ENCODE measurements at places on chromosomes 11 and 22. TPM values are rescaled to one million over a fixed set of nuclear protein-coding genes. Genes with fewer than 3 reads are reported as not detected.
A peak's percentile ranks its signal among the peaks of the same experiment; 100 is the strongest.

OMP gene
- total RNA-seq, result 1.1 TPM

DEUP1 gene
- not detected for total RNA-seq

NOX4 gene
- not detected for total RNA-seq

KCNE3 gene
- 3.8 TPM for total RNA-seq

PSMA1 gene
- total RNA-seq, result 205 TPM

OR8G5 gene
- total RNA-seq, result not detected

MGAT3 gene
- 33.0 TPM for total RNA-seq

DNA sequence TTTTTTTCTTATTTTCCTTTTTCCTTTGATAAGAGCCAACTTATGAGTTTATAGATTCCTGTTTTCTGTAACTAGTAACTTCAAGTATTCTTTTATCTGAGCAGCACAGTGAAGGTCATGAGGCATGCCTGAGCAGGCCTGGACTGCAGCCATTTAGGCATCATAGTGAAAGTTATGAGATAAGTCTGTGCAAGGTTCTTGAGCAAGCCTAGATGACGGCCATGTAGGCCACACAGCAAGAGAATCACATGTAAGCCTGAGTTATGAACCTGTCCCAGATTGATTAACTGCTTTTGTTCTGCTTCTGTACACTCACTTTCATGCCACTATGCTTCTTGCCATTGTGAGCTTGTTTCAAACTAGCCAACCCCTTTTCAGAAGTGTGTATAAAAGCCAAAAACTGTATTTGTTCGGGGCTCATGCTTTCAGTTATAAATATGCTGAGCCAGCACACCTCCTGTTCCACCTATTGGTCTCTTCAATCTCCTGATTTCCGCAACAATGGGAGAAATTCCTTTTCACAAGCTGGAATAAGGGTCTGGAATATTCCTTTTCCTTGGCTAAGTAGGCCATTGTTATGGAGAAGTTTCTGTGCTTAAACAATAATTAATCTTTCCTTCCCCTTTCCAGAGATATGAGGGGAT, 745.7 kb downstream of the FAM181B start:
- no peak overlapping the region for H3K27ac ChIP-seq
- H3K27me3 ChIP-seq, result no peaks in the 10 kb centered on the region
- no peak overlapping the region for H3K4me3 ChIP-seq
- no peak for DNase-seq
- H3K4me1 ChIP-seq, result no peaks in the 10 kb centered on the region
- no peaks in the 10 kb centered on the region for H3K36me3 ChIP-seq

GRCh38 chr11:42085736-42086135, 626.3 kb upstream of the LRRC4C start:
- no peaks in the 10 kb centered on the region for H3K4me1 ChIP-seq
- no peak overlapping the region for H3K27ac ChIP-seq
- no peaks in the 10 kb centered on the region for H3K27me3 ChIP-seq
- no peak for DNase-seq
- no peaks in the 10 kb centered on the region for H3K36me3 ChIP-seq

DNA sequence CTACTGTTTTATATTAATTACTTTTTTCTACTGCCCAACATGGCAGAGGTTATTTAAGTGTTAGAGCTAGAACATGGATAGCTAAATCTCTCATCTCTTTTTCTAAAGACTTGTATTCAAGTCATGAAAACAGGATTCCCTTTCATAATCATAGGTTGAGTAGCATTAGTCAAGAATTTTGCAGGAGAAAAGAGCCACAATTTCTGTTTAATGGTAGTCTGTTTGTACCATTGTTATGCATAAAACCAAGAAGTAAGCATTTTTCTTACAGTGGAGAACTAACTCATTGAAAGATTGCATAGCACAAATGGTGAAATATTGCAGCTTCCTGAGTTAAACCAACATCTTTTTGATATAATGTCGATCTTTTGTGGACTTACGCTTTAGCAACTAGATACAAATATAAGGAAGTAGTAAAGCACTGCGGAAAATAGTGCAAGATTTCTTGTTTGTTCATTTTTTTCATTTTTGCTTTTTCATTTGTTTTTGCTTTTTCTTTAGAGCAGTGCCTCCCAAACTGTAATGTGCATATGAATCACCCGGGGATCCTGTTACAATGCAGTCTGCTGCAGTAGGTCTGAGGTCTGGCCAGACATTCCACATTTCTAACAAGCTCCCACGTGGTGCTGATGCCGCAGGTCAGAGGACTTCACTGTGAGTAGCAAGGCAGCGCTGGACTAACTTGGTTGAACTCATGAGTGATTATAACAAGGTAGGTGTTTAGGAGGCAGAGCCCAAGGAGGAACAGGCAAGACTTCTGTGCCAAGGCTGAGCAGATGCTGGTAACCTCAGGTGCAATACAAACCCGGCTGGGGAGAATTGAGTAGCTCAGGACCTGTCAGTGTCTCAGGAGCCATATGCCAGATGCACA, 4.6 kb downstream of the ETS1 start:
- peaks cover 8% of the 10 kb centered on the region for H3K4me1 ChIP-seq
- H3K4me3 ChIP-seq, result no peak overlapping the region
- H3K36me3 ChIP-seq, result no peaks in the 10 kb centered on the region
- peaks cover 14% of the 10 kb centered on the region for H3K27me3 ChIP-seq
- H3K27ac ChIP-seq, result no peak overlapping the region

GRCh38 chr11:8757047-8757446, 74.5 kb downstream of the RPL27A start:
- no peak overlapping the region for H3K4me3 ChIP-seq
- H3K27ac ChIP-seq, result no peak overlapping the region
- no peak for DNase-seq
- peaks cover 19% of the 10 kb centered on the region for H3K4me1 ChIP-seq
- H3K36me3 ChIP-seq, result no peaks in the 10 kb centered on the region

DNA sequence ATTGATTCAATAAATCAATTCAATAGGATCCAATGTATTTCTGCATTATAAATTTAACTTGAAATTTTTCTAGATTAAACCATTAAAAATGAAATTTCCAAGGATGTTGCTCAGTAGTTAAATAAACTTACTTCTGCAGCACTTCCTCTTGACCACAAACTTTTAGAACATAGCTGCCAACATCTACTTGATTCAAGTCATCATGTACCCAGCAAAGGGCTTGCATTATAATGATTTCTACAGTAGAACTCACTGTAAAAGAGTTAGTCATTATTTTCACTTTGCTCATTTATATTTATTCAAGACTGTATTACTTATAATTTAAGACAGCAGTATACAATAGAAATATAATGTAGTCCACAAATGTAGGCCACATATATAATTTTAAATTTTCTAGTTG, 59.2 kb downstream of the PIK3C2A start:
- peaks cover 10% of the 10 kb centered on the region for H3K4me1 ChIP-seq
- H3K36me3 ChIP-seq, result peaks cover 16% of the 10 kb centered on the region
- H3K27ac ChIP-seq, result no peak overlapping the region
- no peaks in the 10 kb centered on the region for H3K27me3 ChIP-seq
- H3K4me3 ChIP-seq, result no peak overlapping the region

GRCh38 chr11:8102296-8102915, 21.4 kb downstream of the TUB start:
- DNase-seq, result no peak
- peaks cover 13% of the 10 kb centered on the region for H3K27me3 ChIP-seq
- no peak overlapping the region for H3K27ac ChIP-seq
- H3K36me3 ChIP-seq, result no peaks in the 10 kb centered on the region

GRCh38 chr11:26953770-26954392, 40.0 kb upstream of the FIBIN start:
- no peak for DNase-seq
- no peaks in the 10 kb centered on the region for H3K27me3 ChIP-seq
- H3K27ac ChIP-seq, result no peak overlapping the region
- H3K4me1 ChIP-seq, result no peaks in the 10 kb centered on the region
- no peak overlapping the region for H3K4me3 ChIP-seq

DNA sequence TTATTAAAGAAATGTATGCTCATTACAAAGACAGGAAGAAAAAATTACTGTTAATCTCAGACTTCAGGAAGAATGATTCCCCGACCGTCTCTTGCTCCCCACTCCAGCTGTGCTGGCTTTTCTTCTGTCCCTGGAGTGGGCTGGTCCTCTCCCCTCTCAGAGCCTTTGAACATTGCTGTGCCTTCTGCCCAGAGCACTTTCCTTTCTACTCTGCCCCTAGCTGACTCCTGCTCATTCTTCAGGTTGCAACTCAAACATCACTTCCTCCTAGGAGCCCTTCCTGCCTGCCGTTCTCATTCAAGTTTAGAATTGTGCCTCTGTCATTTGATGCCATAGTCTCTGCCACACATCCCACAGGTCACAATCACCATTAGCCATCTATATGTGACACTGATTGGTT, 329.5 kb downstream of the MIAT start:
- no peak overlapping the region for H3K27ac ChIP-seq
- H3K27me3 ChIP-seq, result peaks cover 35% of the 10 kb centered on the region
- no peaks in the 10 kb centered on the region for H3K36me3 ChIP-seq
- H3K4me3 ChIP-seq, result no peak overlapping the region

DNA sequence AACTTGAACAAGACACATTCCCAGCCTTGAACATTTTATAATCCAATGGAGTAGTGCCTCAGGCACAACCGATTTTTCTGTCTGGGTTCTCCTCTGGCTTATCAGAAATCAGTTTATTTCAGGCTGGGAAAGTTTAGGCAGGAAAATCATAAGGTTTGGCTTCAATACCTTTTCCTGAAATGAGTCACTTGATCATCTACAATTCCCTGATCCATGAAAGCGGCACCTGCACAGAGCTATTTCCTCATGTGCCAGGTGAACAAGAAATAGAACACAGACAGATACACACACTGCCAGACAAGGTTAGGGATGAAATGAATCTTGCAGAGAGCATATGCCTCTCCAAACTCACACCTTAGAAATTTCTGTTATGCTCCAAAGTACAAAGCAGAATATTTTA, 106.7 kb upstream of the OR9G4 start:
- no peaks in the 10 kb centered on the region for H3K36me3 ChIP-seq
- no peaks in the 10 kb centered on the region for H3K27me3 ChIP-seq
- peak overlapping the region; percentile 59 for H3K27ac ChIP-seq
- H3K4me1 ChIP-seq, result peaks cover 59% of the 10 kb centered on the region
- H3K4me3 ChIP-seq, result no peak overlapping the region
- DNase-seq, result peak; percentile 11

DNA sequence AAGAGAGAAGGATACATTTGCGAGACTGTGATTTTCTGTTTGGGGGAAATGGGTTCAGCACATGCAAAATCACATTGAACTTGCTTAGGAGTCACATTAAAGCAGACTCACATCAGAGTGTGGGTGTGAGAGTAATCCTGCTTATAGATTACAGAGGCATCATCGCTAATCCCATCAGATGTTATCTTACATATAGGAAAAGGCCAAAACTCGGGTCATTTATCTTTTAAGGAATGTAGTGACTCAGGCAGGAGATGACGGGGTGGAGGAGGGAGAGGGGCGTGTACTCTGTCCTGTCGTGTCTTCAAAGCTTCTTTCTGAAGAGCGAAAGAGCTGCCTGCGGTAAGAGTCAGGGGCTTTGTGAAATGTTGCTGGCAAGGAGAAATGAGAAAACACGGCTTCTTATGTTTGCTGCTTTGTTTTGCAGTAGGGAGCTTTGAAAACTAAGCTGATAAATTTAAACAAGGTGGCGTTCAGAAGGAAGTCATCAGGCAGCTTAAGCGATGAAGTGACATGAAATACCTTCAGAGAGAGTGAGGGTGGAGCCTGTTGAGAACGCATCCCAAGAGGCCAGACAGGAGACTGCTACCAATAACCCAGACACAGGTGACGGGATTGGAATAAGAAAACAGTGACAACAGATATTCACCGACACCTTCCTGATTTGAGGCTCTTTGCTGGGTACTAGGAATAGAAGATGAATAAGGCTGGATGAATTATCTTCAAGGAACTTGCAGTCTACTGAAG, 2.2 kb upstream of the C11orf16 start:
- H3K27me3 ChIP-seq, result peaks cover 10% of the 10 kb centered on the region
- H3K4me3 ChIP-seq, result peak overlapping the region; percentile 14
- peak; percentile 6 for DNase-seq
- H3K4me1 ChIP-seq, result peaks cover 17% of the 10 kb centered on the region

Data from Calu3 (cell line).